Glutamatergic neuron (in vitro differentiated cells): ENCODE measurements at places on chromosomes 4 and X. TPM values are rescaled to one million over a fixed set of nuclear protein-coding genes. Genes with fewer than 3 reads are reported as not detected.

- H3K4me1 ChIP-seq: peaks cover 21% of the 10 kb centered on the region
- H3K4me3 ChIP-seq: no peak overlapping the region
- peaks cover 5% of the 10 kb centered on the region for H3K27me3 ChIP-seq
- DNase-seq: no peak
Measured at GRCh38 chr4:10963241-10963640, 278.7 kb upstream of the CLNK start.

GRCh38 chr4:108107729-108108382 is 60.9 kb downstream of the LEF1 start:
- H3K4me3 ChIP-seq: no peak overlapping the region
- H3K27me3 ChIP-seq: no peaks in the 10 kb centered on the region
- DNase-seq: no peak
- H3K36me3 ChIP-seq: no peaks in the 10 kb centered on the region
- no peaks in the 10 kb centered on the region for H3K4me1 ChIP-seq

GRCh38 chrX:47514533-47515235 is 31.7 kb upstream of the ZNF41 start:
- peak overlapping the region; percentile 18 for H3K4me3 ChIP-seq
- no peak for DNase-seq
- no peak overlapping the region for H3K27ac ChIP-seq
- H3K27me3 ChIP-seq: no peaks in the 10 kb centered on the region
- H3K36me3 ChIP-seq: no peaks in the 10 kb centered on the region

DNA sequence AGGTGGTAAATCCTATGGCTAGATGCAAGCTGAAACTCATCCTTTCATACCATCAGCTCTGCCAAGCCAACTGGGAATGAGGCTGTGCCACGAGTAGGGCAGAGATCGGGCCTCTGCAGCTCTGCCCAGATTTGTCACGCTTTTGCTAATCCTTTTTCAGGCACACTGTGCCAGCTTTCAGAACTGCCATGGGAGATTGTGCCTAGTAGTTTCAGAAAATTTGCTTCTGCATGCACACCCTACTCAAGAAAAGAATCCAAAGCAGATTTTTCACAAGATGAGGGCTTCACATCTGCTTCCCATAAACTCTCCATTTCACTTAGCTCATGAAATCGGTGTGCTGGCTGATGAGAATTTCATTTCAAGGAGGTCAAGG is 3.3 kb upstream of the ADH7 start:
- H3K36me3 ChIP-seq: no peaks in the 10 kb centered on the region
- no peak for DNase-seq
- H3K27me3 ChIP-seq: no peaks in the 10 kb centered on the region
- no peak overlapping the region for H3K27ac ChIP-seq

DNA sequence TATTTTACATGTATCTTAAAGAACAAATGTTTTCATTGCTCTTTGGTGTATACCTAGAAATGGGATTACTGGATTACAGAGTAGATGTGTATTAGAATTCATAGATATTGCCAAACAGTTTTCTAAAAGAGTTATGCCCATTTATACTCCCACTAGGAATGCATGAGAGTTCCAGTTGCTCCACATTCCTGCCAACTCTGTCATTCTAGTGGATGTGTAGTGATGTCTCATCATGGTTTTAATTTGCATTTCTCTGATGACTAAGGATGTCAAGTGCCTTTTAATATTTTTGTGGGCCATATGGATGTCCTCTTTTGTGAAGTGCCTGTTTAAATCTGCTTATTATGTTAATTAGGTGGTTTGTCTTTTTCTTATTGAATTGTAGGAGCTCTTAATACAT is 65.6 kb upstream of the BMP2K start:
- no peaks in the 10 kb centered on the region for H3K36me3 ChIP-seq
- H3K4me1 ChIP-seq: no peaks in the 10 kb centered on the region
- H3K4me3 ChIP-seq: no peak overlapping the region

DNA sequence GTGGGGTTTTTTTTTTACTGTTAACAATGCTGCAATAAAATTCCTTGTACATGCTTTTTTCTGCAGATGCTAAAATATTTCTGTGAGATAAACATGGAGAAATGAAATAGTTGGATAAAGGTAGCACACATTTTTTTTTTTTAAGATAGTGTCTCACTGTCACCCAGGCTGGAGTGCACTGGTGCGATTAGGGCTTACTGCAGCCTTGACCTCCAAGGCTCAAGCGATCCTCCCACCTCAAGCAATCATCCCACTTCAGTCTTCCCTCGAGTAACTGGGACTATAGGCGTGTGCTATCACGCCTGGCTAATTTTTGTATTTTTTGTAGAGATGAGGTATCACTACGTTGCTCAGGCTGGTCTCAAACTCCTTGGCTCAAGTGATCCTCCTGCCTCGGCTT is 1.8 kb upstream of the HUWE1 start:
- no peak overlapping the region for H3K27ac ChIP-seq
- H3K27me3 ChIP-seq: no peaks in the 10 kb centered on the region
- no peak for DNase-seq
- no peak overlapping the region for H3K4me3 ChIP-seq
- no peaks in the 10 kb centered on the region for H3K4me1 ChIP-seq

GRCh38 chr4:25157081-25157480 is 3.2 kb downstream of the SEPSECS start:
- H3K27me3 ChIP-seq: peaks cover 5% of the 10 kb centered on the region
- H3K36me3 ChIP-seq: no peaks in the 10 kb centered on the region
- no peak overlapping the region for H3K4me3 ChIP-seq

DNA sequence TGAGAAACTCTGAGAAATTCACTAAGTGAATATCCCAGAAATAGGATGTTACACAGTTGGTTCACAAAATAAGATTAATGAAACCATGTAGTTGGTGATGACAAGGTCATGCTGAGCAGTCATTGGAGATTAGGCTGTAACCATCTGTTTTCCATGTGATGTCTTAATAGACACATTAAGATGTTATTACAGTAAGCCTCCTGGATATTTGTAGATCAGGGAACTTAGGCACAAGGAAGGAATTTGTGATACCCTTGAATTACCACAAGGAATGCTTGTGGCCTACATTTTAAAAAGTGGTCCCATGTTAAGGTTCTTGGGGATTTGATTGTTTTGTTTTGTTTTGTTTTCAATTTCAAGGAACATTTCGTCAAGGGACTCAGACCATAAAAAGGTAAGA is 185.6 kb upstream of the BANK1 start:
- no peak for DNase-seq
- H3K4me3 ChIP-seq: no peak overlapping the region
- no peak overlapping the region for H3K27ac ChIP-seq
- peaks cover 2% of the 10 kb centered on the region for H3K27me3 ChIP-seq
- H3K36me3 ChIP-seq: peaks cover 6% of the 10 kb centered on the region
- H3K4me1 ChIP-seq: no peaks in the 10 kb centered on the region

Gene RHOXF1
- 0.98 TPM for total RNA-seq

Gene VSIG1
- not detected for total RNA-seq

Gene CXorf49
- not detected for total RNA-seq

- H3K4me3 ChIP-seq: no peak overlapping the region
- no peak for DNase-seq
- H3K4me1 ChIP-seq: peaks cover 6% of the 10 kb centered on the region
- no peaks in the 10 kb centered on the region for H3K36me3 ChIP-seq
- no peak overlapping the region for H3K27ac ChIP-seq
Measured at GRCh38 chrX:133852837-133853356, 132.5 kb downstream of the GPC3 start.

Gene TRIM60
- not detected for total RNA-seq

Gene TACR3
- total RNA-seq: 0.20 TPM

DNA sequence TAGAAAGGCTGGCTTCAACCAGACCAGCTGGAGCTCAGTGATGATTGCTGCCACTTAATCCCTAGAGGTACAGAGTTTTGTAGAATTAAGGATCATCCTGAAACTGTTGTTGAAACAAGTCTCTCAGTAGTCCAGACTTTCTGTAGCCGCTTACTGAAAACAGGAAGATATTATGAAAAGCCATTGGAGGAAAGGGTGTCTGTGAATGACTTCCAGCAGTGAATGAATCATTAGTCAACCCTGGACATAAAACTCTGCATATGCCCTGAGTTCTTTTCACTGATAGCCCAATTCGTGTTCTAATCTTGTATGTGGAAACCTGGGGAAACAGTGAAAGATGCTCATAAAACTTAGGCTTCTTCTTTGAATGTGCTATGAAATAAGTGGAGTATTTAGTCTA is 14.8 kb downstream of the HOPX start:
- no peak overlapping the region for H3K4me3 ChIP-seq
- H3K4me1 ChIP-seq: no peaks in the 10 kb centered on the region
- no peak overlapping the region for H3K27ac ChIP-seq

Gene FGFR3
- total RNA-seq: 11.3 TPM

GRCh38 chr4:8203052-8203401 is 3.9 kb downstream of the SH3TC1 start:
- peaks cover 13% of the 10 kb centered on the region for H3K4me1 ChIP-seq
- H3K36me3 ChIP-seq: no peaks in the 10 kb centered on the region
- H3K27me3 ChIP-seq: peaks cover 6% of the 10 kb centered on the region
- no peak for DNase-seq

DNA sequence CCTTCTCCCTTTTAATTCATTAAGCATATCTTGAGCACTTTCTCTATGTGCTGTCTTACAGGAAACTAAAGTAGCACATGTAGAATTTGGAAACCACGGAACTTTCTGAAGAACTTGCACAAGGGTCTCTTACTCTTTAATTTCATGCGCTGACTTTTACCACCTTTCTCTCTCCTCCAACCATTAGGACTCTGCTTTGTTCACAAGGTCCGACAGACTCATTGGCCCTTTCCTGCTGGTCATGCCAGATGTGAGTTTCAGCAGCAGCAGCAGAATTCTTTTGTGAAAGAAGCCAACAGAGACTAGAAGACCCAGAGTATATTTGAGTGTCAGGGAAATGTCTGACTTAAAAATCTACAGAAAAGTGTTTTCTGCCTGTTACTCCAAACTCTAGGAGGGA is 207.1 kb downstream of the GUCY2F start:
- peaks cover 3% of the 10 kb centered on the region for H3K27me3 ChIP-seq
- no peaks in the 10 kb centered on the region for H3K36me3 ChIP-seq
- DNase-seq: no peak
- no peaks in the 10 kb centered on the region for H3K4me1 ChIP-seq
